ENCODE measurements at places on chromosomes 11 and 22.

DNA sequence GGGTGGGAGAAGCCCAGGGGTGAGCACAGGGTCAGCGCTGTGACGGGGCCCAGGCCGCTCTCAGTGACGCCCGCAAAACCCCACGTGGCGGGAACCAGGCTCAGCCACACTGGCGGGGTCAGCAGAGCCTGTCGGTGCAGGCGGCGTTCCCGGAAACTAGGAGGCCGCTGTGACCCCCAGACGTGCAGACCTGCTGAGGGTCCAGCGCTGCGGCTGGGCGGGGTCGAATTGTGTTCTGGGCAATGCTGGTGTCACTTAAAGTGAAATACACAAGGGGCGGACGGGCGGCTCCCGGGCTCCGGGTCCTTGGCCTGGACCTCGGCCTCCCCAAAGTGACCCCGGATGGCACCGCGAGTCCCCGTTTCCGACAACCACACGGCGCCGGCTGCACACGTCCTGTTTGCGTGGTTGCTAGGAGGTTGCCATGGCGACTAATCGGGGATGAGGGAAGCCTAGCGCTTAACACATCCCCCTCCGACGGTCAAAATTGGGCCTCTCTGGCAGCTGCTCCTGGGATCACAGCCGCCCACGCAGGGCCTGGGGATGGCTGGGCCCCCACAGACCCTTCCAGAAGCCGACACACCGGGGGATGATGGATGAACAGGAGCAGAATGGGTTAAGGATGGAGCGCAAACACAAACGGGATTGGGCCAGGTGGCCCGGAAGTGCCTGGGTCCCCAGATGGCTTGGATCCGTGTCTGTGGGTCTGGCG, 81.7 kb upstream of the PRR5 start:
- peak; percentile 70 for DNase-seq

DNA sequence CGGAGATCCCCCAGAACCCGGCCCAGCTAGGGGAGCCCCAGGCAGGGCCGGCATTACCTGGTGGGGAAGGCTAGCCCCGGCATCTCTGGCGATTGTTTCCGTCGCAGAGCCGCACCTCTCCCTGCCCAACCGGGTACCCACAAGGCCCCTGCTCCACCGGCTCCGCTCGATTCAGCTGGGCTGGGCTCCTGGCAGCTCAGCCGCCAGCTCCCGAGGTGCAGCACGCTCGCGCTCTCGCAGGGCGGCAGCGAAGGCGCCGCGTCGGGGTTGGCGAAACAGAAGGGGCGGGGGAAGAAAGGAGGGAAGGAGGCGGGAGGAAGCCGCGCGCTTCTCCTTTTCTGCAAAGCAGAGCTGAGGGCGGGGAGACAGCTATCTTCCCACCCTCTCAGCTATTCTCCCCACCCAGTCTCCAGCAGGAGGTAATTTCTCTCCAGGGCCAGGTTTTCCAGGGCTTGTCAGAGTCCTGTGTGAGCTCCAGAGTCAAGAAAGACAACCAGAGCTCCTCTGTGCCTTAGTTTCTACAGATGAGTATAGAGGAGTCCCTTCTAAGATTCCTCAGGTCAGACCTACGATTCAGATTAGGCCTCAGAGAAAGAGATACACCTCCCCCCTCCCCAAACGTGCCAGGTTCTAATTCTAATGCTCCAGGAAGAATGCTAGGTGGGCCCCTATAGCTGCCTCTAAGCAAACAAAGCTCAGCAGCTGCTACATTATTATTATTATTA, 62.0 kb downstream of the PAK1 start:
- peak; percentile 60 for DNase-seq

GRCh38 chr11:34345991-34346480, 11.8 kb downstream of the ABTB2 start:
- no peak for DNase-seq

DNA sequence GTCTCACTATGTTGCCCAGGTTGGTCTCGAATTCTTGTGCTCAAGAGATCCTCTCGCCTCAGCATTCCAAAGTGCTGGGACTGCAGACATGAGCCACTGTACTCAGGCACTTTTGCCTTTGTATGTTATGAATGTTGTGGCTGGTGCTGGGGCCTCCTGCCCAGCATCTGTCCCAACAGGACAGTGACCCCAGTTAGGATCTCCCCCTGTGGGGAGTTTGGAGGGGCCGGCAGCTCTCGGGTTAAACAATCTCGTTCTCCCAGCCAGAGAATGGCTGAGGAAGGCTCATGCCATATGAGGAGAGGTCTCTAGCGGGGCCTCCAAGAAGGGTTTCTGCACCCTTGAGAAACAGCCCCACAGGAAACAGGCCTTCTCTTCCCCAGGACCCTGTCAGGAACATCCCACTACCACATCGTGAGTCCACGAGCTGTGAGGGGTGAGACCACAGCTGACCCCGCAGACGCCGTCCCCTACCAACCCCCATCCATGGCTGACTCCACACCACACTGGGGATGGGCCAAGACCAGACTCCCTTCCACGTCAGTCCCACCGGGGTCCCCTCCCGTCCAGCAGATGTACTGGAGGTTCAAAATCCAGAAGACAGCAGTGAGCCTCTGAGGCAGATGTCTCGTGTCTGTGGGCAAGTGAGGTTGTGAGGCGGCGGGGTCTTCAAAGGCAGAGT, 54.1 kb downstream of the SHANK2 start:
- no peak for DNase-seq

DNA sequence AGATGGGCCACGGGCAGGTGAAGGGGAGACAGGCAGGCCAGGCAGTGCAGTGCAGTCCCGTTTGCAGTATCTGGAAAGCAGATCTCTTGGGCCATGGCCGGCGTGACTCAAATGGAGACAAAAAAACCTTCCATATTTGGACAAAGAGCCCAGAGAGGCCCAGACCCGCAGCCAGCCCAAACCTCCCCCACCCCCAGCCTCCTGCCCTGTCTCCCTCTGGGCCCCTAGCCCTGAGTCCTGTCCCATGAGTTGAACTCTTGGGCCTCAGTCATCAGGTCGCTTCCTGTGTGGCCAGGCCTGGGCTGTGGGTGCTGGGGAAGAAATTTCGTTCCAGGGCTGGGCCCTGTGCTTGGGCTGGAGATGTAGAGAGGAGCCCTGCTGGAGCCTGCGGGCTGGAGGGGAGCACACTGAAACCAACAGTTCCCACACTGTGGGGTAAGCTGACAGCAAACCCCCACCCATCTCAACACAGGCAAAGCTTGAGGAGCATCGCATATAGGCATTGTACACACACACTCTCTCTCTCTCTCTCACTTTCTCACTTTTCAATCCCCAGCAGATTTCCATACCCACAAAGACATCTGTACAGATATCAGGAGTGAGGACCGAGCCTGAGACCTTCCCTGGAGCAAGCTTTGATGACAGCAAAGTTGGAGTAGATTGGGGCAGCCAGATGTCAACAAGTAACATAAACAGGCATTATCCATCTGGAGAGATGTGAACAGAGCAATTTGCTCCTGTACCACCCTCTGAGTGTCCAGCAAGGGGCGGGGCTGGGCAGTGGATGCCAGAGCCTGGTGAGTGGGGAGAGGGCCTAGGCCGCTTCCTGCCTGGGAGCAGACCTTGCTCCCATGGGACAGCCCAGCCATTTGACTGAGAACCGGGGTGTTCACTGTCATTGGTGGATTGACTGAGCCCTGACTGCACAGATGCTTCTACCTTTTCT, 17.2 kb downstream of the ARHGEF17 start:
- no peak for DNase-seq

DNA sequence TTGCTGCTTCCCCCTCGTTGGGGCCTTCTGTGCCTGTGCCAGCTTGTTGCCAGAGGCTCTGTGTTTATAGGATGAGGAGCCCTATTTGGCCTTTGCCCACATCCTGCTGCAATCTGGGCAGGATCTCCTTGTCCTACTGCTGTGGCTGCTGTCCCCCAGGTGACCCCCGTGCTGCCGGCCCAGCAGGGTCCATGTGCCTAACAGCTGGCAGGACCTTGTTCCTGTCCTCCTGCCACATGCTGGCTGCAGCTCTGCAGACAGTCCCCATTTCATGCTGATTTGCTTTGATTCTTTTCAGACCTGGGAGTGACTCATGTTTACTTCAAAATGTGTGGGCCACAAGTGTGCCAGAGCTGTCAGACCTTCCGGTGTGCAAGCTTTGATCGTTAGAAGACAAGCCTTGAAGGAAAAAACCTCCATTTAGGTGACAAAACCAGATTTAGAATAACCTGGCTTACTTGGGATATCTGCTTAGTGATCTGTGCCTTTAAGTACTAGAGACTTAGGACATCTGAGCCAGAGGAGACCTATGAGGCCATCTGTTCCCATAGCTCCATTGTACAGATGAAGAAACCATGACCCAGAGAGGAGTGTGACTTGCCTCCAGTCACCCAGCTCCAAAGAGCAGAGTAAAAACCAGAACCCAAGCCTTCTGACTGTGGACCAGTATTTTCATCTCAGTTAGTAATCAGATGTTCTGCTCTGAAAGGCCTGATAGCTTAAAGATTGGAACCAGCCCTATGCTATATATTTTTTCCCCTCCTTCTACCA, 11.1 kb downstream of the NAV2 start:
- no peak for DNase-seq

DNA sequence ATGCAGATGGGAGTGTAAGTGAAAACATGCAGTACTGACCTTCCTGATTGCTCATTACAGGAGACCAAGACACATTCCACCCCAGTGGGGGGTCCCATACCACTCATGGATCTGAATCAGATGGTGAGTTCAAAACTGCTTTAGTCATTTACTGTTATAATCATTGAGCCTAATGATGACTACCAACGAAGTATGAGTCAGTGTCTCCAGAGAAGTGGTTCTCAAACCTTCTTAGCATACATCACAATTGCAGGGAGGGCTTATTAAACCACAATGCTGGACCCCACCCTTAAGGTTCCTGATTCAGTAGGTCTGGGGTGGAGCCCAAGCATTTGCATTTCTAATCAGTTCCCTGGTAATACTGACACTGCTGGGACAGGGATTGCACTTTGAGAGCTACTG, 75.8 kb downstream of the CD44 start:
- no peak for DNase-seq

DNA sequence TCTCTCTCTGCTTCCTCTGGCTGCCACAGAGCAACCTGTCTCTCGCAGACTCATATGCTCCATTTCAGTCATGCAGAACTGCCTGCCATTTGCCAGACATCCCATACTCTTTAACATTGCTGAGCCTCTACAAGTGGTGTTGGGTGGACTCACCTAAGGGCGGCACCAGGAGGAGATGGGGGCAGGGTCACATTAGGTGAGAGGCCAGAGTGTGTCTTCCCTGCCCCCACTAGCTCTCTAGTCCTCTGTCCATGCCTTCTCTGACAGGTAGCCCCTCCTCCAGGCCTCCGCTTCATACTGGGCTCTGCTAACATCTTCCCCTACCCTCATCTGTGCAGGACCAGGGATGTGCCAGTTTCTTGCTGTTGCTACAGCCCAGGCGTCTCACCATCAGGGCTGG, 366.3 kb downstream of the TENM4 start:
- DNase-seq: no peak

- DNase-seq: no peak
These were observed 21.0 kb upstream of the MYEOV start for GRCh38 chr11:69272831-69273485.

- no peak for DNase-seq
These were observed 509 bp upstream of the PRRG4 start for GRCh38 chr11:32829157-32829679.

DNA sequence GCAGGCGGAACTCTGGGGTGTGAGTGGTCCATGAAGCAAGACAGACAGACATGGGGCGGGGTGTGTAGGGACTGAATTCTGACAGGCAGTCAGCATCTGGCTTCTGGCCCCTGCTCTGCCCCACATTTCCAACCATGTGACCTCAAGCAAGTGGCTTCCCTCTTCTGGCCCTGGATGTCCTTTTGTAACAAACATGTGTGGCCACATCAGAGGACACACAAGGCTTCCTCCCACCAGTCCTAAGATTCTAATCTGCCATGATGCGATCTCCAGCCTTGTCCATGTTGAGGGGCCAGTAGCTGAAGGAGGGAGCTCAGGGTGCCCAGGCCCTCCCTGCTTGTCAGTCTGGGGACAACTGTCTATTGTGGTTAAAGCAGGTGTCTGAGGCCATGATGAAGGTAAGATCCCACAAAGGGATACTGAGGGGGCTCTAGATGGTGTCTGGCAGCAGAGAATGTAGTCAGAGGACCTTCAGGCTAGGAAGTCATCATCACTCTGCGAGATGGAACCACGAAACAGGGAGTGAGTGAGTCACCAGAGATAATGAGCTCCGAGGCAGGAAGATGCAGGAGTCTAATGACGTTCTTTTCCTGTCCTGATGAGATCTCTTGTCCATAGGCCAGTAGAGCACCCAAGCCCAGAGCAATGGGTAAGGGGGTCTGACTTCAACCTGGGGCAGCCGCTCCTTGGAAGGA, 27.4 kb downstream of the DRD2 start:
- no peak for DNase-seq

DNA sequence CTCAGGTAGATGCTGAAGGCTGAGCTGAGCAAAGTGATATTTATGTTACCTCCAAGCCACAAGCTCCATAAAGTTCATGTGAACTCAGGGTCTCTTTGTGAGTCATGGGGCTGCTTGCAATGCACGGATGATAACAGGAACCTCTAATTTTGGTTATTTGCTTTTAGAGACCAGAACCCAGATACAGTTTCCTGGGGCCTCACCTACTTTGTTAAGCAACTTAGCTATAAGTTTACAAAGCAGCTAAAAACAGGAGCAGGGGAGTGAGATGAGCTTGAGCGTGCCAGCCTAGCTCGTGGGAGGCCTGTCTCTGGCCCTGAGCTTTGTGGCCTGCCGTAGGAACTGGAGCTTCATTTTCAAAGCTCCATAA, 29.2 kb downstream of the SREBF2 start:
- DNase-seq: no peak

DNA sequence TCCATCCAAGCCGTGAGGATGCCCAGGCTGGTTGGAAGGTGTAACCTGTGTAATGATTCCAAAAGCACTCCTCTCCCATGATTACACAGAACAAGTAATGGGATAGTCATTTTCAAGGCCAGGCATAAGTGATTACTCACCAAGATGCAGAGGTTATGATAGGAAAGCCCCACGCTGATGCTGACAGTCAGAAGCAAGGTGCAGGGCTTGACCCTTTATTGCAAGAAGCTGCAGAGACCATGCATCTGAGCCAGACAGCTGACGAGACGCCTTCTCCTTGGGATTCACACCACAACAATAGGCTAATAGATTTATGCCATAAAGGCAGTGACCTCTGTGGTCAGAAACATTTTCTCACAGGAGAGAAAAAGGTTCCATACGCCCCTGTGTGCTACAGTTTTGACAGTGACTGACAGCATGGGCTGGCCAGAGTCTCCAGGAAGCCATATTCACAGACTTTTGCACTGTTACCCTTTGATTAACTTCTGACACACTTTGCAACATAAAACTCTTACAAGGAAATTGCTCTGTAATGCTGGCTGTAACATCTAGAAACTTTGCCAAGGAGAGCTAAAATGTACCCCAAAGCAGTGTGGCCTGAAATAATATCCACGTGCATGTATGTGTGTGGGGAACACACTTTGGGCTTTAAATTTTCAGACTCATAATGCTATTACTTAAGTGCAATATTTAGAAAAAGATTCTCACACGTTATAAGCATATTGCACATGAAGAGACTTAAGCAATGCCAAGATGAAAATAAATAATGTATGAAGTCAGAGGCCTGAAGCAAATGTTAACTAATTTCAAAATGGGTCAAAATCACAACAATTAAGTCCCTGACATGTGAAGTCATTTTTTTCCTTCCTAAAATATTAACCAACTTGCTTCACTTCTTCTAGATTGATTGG, 1079.0 kb upstream of the TENM4 start:
- no peak for DNase-seq

All from stimulated activated CD8-positive, alpha-beta memory T cell treated with anti-CD3 and anti-CD28 coated beads, Interleukin-2, amount 100 ng/mL, for 1 hour (primary cell).